SK-MEL-5 (cell line): ENCODE measurements at places on chromosomes 16 and 17. TPM values are rescaled to one million over a fixed set of nuclear protein-coding genes. Genes with fewer than 3 reads are reported as not detected.

TBC1D3E gene
- not detected in 2 replicates for total RNA-seq

KRT20 gene
- total RNA-seq: not detected in 2 replicates

HSD11B2 gene
- 0.32 TPM in 1 of 2 replicates, not detected in the other for total RNA-seq

HASPIN gene
- 9.0 and 9.3 TPM in 2 replicates for total RNA-seq

MRM1 gene
- 15.8 and 16.3 TPM in 2 replicates for total RNA-seq

CHAD gene
- total RNA-seq: not detected in 2 replicates

ABCC11 gene
- total RNA-seq: 0.13 and 1.5 TPM in 2 replicates

CHST5 gene
- 0.08 TPM in 1 of 2 replicates, not detected in the other for total RNA-seq

OTOP3 gene
- not detected in 2 replicates for total RNA-seq

ABCC12 gene
- not detected in 2 replicates for total RNA-seq

GRCh38 chr16:4239020-4239419, 2.9 kb downstream of the SRL start:
- no peak for DNase-seq

DNA sequence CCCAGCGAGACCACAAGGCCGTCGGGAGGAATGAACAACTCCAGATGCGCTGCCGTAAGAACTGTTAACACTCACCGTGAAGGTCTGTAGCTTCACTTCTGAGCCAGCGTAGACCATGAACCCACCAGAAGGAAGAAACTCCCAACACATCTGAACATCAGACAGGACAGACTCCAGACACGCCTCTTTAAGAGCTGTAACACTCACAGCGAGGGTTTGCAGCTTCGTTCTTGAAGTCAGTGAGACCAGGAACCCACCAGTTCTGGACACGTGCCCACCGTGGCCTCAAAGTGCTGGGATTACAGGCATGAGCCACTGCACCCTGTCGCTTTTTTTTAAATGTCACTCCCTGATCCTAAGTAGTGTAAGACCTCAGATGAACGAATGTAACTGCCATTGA, 17.3 kb downstream of the KPNA2 start:
- no peak for DNase-seq

DNA sequence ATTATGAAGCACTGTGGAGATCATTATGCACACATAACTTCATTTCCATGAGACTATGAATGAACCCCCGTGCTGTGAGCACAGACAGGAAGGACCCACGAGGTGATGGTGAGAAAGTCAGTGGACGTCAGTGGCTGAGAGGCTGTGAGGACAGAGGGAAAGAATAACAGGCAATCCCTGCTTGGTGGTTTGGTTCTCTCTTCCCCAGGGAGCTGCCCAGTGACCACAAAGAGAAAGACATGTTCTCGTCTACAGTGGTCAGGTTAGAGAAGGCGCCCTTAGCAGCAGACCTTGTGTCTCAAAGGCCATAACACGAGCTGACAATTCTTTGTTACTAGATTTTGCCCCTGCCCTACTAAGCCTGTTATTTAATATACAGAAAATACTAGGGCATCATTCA, 609.2 kb downstream of the TOX3 start:
- no peak for DNase-seq

- no peak for DNase-seq
Observed at GRCh38 chr17:35539659-35540026, 2.2 kb upstream of the SLFN12L start.

DNA sequence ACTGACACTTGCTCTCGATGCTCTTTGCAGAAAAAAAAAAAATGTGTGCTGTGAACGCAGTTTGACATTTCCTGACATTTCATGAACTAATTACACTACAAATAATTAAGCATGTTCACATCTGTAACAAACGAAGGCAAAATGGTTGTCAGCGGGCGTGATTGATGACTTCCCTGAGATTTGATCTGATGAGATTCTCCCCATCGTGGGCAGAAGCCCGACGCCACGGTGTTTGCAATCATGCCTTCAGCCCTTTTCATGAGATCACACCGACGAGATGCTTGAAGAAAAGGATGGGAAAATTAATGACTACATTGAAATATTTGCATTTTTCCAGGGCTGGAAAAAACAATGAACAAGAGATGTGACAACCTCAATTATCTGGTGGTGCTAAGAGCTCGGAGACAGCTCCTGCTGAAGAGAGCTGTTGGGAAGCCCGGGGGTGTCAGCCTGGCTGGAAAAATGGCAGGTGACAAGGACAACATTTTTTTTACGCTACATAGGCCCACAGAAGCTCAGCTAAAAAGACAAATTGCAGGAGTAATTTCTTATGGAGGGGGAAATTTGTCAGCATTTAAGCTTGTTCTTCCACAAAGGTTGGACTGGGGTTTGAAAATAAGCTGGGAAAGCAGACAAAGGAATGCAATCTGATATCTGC, 259.4 kb upstream of the IRX3 start:
- no peak for DNase-seq

DNA sequence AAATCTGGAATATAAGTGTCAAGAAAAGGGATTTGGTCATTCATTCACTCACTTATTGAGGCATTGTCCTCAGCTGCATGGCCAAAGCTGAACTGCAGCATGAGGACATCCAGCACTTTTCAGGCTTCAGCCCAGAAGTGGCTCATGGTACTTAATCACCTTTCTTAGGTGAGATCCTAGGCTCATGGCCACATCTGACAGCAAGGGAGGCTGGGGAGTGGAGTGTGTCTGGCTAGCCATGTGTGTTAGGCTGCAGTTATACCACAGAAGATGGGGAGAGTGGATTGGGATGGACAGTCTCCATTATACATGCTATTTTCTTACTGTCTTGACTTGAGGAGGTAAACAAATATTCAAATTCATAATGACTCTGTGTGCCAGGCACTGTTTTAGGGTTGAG, 68.8 kb downstream of the SHISA6 start:
- no peak for DNase-seq

DNA sequence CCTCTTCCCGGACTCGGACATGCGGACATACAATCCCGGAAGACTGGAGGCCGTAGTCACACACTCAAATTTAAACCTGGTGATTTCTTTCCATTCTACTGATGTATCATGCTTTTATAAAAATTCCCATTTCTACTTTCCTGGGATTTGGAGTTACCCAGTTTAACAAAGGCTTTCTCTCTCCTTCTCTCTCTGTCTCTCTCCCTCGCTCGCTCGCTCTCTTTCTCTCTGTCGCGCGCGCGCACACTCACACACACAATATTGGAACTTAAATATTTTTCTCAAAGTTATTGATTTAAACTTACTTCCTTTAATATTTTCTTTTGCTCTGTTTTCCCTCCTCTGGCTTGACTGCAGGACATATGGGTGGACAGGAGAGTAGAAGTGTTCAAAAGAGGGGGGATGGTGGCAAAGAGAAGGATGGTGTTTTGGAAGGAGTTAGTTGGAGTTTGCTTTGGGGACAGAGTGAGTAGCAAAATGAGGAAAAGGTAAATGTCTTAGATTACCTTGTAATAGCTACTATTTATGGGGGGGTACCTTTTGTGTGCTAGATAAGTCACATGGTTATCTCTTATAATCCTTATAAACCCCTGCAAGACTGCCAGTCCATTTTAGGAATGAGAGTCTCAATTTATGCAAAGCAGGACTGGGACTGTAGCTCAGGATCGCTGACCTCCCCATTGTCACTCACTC, 878 bp upstream of the TRIM25 start:
- DNase-seq: no peak

DNA sequence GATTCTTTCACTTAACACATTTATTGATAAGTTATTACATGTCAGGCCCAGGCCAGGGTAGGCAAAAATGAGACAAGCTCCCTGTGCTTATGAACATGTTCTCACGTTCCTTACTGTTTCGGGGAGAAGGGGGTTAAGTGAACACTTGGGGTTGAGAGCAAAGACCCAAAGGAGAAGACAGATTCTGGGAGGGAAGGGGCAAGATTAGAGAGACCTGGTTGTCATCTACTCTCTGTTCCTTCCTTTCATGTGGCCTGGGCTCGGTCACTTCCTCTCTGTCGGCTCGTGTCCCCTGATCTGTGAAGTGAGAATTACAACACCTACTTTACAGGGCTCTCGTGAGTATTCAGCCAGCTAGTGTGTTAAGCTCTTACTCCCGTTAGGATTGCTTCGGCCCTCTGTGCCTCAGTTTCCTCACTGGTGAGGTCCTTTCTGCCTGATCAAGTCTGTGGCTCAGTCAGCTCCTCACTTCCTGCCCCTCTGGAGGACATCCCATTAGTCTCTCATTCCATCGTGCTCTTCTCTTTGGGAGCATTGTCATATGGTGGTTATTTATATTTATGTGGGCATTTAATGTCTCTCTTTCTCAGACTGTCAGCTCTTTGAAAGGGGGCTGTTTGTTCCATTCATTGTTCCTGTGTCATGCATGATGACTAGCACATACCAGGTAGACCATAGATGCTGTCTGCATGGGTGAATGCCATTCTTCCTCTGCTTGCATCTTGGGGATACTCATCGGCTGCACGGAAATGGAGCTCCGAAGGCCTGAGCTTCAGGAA, 38.9 kb downstream of the PLCG2 start:
- DNase-seq: no peak

GRCh38 chr17:65665966-65666365, 104.5 kb upstream of the AXIN2 start:
- no peak for DNase-seq

DNA sequence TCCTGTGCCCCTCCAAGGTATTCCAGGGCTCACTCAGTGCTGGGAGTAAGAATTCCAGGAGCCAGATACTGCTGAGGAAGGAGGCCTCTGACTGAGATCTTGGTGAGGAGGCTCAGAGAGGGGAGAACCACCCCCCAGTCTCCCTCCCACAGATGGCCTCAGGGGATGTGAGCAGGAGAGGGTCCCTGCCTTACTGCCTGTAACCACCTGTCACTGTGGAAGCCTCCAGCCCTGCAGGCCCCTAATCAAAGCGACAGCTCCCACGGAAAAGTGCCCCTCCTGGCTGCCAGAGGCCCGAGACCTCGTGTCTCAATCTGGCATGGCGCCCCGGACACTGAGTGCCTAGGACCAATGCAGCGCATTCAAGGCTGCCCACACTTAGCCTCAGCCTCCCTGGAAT, 7.7 kb upstream of the C17orf113 start:
- DNase-seq: no peak
